ENCODE measurements at places on chromosomes 2 and 18.
A peak's percentile ranks its signal among the peaks of the same experiment; 100 is the strongest.

DNA sequence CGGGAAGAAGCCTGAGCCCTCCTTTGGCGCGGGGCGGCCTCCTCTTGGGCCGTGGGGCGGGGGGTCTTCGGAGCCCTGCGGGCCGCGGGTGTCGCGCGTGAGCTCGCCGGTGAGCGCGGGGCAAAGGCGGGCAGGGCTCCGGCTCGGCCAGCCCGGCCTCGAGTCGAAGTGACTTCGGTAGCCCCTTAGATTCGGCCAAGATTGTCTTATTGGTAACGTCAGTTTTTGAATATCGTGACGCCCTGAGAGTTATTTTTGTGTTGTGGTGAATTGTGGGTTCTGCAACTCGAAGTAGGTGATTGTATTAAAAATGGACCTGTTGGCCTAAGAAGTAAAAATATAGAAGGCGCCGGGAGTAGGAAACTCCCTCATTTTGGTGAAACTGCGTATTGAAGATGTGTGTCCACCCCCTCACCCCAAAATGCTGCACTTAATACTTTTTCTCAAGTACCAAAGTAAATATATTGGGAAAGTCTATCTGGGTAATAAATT, 669 bp downstream of the MARCHF7 start:
- no peak for DNase-seq

DNA sequence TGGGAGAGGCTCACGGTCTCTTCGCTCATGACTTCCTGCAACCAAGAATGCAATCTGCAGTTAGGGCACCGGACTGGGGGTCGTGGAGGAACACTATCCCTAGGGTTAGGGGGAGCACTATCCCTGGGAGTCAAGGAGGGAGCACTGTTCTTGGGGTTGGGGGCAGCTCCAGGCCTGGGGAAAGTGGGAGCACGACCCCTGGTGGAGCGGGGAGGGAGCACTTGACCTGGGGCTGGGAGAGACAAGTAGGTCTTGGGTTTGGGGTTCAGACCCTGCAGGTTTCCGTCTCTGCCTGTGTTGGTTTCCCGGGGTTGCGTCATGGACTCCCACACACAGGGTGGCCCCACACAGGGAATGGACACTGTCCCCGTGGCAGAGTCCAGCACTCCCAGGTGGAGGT, 133.6 kb downstream of the TPO start:
- no peak for DNase-seq

DNA sequence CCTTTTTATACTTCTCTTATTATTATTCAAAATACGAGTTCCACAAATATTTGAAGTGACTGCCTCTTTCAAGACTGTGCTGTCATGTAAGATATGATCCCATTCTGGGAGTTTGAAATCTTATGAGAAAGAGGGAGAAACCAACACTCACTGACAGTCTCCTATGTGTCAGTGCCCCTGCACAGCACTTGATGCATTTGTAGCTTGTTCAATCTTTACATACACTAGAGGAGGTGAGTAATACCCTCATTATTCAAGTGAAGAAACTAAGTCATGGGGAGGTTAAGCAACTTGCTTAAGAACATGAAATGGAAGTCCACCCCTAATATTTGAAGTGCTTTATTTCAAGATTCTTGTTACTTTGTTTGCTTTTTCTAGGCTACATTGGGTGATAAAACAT, 459.5 kb upstream of the FANCL start:
- no peak for DNase-seq

DNA sequence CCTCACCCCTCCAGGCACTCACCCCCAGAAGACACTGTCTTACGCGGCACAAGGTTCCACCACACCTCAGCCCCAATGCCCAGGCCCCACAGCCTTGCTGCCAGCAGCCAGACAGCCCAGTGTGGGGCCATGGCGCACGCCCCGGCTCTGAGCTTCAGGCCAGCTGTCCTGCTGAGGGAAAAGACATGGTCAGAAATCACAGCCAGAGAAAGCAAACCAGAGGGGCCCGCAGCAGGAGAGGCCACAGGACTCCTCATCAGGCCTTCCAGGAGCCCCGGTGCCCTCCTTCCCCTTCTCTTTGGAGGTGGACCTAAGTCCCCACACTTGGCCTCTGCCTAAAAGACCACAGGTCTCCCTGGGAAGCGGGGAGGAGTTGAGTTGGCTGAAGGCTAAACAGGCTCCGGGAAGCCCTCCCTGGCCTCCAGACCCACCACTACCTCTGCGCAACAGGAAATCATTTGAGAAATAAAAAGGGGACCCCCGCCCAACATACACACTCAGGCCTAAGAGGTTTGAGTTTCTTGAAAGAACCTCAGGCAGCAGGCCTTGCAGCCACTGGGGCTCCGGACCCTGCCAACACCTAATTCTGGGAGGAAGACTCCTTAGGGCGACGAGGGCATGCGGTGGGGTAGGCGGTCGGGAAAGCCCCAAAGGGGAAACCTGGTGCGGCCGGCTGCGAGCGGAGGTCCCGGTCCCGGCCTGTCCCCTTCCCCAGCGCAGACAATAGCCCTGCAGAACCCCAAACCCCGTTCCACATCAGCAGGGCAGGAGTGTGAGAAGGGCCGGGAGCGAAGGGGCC, 1.9 kb downstream of the SEMA4C start:
- DNase-seq: no peak

GRCh38 chr18:25102662-25103061, 249.3 kb downstream of the ZNF521 start:
- DNase-seq: no peak

DNA sequence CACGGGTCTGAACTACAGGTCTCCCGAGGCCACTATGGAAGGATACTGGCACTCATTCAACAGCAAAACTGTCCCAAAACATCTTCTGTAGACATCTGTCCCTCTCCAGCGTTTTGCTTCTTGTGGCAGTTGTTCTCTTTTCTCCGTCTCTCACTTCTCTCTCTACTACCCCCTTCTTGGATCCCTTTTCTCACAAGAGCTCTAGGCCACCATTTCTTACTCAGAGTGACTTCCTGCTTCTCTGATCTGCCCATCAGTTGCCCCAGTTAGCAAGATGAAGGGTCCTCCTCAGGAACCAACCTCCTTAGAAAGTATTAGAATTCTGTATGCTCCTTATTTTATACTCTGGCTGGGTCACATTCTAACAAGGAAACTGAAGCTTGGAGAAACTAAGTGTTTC, 32.6 kb downstream of the BCL2 start:
- no peak for DNase-seq

GRCh38 chr2:142037066-142037465, 93.8 kb downstream of the LRP1B start:
- no peak for DNase-seq

DNA sequence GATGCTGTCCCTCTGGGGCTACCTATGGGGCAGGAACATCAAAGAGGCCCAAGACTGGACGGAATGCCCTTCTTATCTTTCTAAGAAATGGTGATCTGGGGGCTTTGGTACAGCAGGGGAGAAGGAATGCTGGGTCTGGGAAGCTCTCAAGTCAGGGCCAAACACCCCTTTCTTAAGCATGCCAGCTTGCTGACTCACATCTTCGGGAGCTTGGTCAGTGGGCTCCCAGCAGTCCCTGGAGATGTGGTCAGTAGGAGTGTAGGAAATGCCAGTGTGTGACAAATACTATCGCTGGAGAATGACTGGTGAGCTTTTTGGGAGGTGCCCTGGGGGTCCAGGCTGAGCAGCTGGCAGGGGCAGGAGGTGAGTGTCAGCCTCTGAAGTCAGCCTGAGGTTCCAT, 105.0 kb upstream of the CDC42EP3 start:
- DNase-seq: no peak

- DNase-seq: no peak
These were observed 132.1 kb upstream of the ARL4C start for GRCh38 chr2:234628953-234629352.

DNA sequence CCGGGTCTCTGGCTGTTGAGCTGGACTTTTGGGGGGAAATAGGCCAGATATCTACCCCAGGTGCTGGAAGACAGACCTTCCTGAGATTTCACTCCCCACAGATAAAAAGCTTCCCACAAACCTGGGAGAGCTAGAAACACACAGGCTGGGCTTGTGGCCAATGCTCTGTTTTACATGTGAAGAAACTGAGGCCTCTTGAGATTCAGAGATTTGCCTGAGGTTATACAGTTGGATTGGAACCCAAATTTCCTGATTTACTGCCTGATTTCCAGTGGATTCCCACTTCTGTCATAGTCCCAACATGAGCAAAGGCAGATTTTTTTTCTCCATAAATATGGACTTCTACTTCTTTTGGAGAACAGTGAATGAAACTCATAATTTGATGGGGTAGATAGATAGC, 360.2 kb downstream of the SETBP1 start:
- no peak for DNase-seq

- DNase-seq: no peak
These were observed 320.5 kb upstream of the ZNF521 start for GRCh38 chr18:25672490-25672889.

DNA sequence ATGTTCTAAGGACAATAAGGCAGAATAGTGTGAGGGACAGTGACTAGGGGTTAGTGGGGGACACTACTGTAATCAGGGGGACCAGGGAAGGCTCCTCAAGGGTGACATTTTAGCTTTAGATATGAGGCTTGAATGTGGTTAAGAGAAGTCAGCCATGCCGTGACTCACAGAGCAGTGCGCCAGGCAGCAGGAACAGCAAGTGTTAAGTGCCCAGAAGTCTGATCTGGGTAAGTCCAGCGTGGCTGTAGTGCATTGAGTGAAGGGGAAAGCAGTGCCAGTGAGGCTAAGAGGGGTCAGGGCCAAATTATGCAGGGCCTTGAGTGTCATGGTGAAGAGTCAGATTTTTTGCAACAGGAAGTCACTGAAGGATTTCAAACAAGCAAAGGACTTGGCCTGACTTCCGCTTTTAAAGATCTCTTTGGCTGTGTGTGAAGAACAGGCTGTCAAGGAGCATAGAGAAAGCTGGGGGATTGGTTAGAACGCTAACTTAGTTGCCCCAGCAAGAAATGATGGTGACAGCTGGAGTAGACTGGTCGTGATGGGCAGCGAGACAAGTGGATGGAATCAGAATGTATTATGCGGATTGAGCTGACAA, 151.5 kb downstream of the MSH2 start:
- peak; percentile 26 for DNase-seq

GRCh38 chr2:229931241-229931640, 8.9 kb downstream of the FBXO36 start:
- no peak for DNase-seq

DNA sequence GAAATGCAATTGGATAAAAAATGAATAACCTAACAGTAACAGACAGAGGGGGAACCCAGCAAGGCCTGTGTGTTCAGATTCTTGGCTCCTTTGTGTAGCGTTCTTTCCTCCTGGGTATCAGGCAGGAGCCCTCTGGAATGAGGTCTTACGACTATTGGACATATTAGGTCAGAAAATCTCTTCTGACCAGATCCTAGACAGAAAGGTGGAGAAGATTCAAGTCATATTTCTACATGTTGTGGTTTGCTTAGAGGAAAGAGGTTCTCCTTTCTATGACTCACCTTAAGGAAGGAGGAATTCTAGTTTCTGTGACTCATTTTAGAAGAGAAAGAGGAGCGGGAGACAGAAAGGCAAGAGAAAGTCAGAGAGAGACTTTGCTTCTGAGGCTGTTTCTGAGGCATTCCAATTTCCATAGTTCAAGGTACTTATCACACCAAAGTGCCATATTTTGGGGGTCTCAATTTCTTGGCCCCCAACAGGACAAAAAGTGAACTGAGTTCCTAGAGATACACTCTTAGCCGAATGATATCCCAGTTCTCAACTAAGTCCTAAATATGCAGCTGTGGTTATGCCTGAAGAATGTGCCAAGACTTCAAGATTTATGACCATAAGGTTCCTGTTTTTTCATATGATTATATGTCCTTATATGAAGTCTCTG, 618.6 kb downstream of the ZEB2 start:
- no peak for DNase-seq

DNA sequence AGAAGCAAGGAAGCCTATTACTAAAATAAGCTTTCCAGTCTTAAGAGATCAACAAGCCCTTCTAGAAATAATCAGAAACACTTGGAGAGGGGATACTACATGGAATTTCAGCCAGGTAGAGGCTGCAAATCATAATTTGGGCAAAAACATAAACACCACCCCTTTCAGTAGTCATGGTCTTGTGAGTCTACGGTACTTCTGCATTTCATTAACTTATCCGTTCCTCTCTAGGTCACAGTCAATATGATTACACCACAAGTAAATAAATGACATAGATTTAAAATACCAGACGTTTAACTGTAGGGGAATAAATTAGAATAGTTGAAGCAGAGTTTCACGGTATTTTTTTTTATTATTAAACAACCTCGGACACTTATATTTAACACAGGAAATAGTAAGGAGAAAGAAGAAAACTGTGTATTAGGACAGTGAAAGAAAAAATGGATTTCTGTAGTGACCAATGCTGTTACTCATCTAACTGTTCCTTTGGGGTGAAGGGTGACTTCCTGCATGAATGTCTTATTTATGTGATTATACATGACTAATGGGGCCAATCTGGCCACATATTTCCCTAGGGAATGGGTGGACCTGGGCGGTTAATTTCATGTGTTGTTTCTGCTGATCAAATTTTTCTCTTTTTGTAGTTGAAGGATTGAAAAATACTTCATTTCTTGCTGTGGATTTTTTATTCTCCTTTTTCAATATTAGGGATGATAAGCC, 456.6 kb upstream of the UBE2E3 start:
- DNase-seq: no peak

GRCh38 chr2:42137125-42137841, 31.9 kb upstream of the EML4 start:
- DNase-seq: no peak

DNA sequence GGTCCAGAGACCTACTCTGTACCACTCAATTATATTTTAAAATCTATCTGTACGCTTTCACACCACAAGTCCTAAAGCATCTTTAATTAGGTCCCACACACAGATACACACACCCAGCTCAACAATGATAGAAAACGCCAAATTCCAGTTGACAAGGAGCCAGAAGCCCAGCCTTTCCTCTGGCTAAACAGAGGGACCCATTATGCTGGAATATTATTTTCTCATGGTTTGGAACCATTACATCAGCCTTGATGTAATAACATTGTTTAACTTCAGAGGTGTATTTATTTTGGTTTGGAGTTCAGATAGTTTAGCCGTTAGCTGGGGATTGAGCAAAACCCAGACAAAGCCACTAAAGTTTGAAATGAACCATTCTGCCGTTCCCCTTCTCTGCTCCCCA, 14.0 kb upstream of the INHBB start:
- no peak for DNase-seq

DNA sequence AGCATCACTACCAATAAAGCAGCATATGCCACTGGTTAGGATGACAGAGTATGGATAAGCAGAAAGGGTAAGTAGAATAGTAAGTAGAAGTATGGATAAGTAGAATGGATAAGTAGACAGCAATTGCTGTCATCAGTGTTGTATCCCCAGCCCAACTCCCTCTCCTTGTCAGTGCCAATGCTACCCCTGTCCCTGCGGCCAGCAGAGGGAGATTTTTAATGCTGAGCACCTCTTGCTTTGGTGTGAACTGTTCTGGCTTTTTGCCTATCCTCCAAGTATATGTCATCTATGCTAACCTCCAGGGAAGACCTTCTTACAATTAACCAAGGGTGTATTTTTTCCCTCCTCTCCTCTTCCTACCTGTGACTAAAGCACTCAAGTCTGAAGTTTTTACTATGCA, 136.7 kb upstream of the SPHKAP start:
- no peak for DNase-seq

GRCh38 chr18:55163550-55163949, 204.3 kb upstream of the CCDC68 start:
- no peak for DNase-seq

GRCh38 chr2:118123561-118124232, 35.4 kb downstream of the INSIG2 start:
- DNase-seq: no peak

- no peak for DNase-seq
These were observed 17.4 kb upstream of the SEH1L start for GRCh38 chr18:12930376-12930775.

GRCh38 chr2:188294352-188294926, 2.8 kb downstream of the GULP1 start:
- no peak for DNase-seq

All from cardiac septum (tissue), 1 donor.